COR-L47 (cell line): ENCODE measurements at places on chromosomes 4 and X.

GRCh38 chr4:174406383-174406782, 115.9 kb downstream of the HPGD start:
- DNase-seq, result no peak

DNA sequence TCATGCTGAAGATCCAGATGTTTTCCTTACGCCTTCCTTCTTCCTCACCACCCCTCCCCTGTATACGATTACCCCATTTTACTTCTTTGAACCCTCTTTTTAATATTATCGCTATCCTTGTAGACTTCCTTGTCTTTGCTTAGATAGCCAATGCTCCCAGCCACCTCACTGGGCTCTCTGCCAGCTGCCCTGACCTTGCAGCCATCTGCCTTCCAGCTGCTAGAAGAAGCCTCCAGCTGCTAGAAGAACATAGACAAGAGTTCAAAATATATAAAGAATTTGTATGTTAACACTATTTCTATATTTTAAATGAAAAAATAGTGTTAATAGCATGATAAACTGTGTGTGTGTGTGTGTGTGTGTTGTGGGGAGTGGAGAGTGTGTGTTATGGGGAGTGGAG, 374.7 kb downstream of the ANKRD50 start:
- DNase-seq, result peak; percentile 15

GRCh38 chr4:22635692-22636091, 57.0 kb upstream of the GBA3 start:
- DNase-seq, result no peak

- no peak for DNase-seq
These were observed 1.3 kb upstream of the ZNF141 start for GRCh38 chr4:336099-336892.

- no peak for DNase-seq
These were observed 345.0 kb downstream of the TRIML1 start for GRCh38 chr4:188484256-188484655.
